ENCODE measurements at places on chromosomes 1 and 21.

DNA sequence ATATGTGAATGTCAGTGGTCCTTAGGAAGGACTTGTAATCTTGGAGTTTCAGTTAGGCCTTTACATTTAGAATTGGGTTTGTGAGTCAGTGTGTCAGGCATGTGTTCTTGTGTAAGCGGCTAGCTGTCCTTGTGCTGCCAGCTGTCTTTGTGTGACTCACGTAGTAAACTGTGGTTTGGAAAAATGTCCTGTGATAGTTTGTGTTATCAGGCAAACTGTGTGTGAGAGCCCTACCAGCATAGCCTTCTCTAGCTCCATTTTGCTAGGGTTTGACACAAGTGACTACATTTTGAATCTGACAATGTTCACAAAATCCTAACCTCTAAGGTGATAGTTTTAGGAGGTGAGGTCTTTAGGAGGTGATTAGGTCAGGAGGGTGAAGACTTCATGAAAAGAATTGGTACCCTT, 6.9 kb upstream of the SLC35D1 start:
- no peaks in the 10 kb centered on the region for H3K4me1 ChIP-seq
- no peak overlapping the region for H3K4me3 ChIP-seq
- no peak overlapping the region for H3K27ac ChIP-seq
- H3K27me3 ChIP-seq = peaks cover 15% of the 10 kb centered on the region

GRCh38 chr1:220483700-220484099, 44.2 kb upstream of the MARK1 start:
- no peaks in the 10 kb centered on the region for H3K36me3 ChIP-seq
- no peaks in the 10 kb centered on the region for H3K4me1 ChIP-seq
- no peak overlapping the region for H3K4me3 ChIP-seq

DNA sequence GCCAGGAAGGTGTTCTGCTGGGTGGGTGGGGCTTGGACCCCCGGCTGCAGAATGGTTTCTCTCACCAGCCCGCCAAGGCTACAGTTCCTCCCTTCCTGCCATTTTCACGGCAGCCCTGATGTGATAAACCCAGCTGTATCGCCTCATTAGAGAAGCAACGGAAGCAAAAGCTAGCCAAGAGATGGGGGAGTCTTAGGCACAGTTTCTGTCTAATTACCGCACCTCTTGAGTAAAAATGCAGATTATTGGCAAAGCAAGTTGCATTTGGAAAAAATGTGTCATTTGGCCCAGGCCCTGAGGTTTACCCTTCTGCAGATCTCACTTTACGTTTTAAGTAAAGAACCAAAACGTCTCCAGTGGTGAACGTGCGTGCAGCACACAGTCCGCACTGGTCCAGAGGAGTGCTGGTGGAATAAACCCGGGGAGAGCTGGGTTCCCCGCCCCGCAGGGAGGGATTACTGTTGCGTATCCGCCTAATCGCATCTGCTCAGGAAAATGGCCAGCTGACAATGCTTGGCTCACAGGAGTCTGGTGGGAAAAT, 109.9 kb downstream of the GALNT2 start:
- no peak overlapping the region for H3K27ac ChIP-seq
- no peaks in the 10 kb centered on the region for H3K27me3 ChIP-seq
- no peak for DNase-seq
- peaks cover 24% of the 10 kb centered on the region for H3K36me3 ChIP-seq

DNA sequence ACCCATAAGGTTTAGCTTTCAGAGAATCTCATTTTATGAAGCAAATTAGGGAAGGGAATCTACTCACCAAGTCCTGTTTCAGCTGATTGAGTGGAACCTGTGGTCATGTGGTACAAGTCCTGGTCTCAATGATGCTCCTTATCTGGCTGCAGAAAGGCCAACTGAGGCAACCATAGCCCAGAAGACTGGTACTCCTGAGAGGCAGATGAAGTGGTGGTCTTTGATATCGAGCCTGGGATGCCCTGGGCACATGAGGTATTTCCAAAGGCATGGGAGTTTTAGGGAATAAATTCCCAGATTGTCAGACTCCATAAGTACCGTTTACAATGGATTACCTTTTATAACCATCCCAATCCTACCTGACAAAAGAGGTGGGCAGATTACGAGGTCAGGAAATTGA, 3.3 kb downstream of the MX1 start:
- no peak overlapping the region for H3K27ac ChIP-seq
- peak overlapping the region; percentile 96 for H3K4me3 ChIP-seq
- peaks cover 83% of the 10 kb centered on the region for H3K36me3 ChIP-seq
- H3K27me3 ChIP-seq = no peaks in the 10 kb centered on the region
- no peak for DNase-seq
- peaks cover 71% of the 10 kb centered on the region for H3K4me1 ChIP-seq

GRCh38 chr1:6580593-6581409, 1.0 kb downstream of the ZBTB48 start:
- peaks cover 4% of the 10 kb centered on the region for H3K36me3 ChIP-seq
- H3K4me3 ChIP-seq = peak overlapping the region; percentile 98
- H3K27ac ChIP-seq = peak overlapping the region; percentile 98
- peaks cover 41% of the 10 kb centered on the region for H3K4me1 ChIP-seq
- no peaks in the 10 kb centered on the region for H3K27me3 ChIP-seq
- no peak for DNase-seq

GRCh38 chr1:236530959-236531358, 7.2 kb downstream of the LGALS8 start:
- H3K36me3 ChIP-seq = peaks cover 44% of the 10 kb centered on the region
- H3K4me1 ChIP-seq = peaks cover 52% of the 10 kb centered on the region
- H3K4me3 ChIP-seq = no peak overlapping the region

DNA sequence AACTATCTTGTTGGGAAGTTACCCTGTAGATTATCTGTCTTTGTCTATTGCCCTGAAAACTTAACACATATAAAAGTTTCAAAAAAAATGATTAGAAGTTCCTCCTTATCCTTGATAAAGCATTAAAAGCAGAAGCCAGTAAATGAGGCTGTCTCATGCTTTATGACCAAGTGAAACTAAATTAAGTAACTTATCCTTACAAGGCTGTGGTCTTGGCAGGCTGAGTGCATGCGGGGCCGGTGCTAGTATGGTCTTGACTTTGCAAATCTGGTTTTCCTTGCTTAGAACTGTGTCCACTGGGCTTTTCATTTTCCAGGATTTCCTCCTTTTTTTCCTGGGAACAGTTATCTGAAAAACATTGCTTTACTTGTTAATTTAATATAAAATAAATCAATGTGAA, 43.1 kb downstream of the PCNX2 start:
- H3K4me1 ChIP-seq = no peaks in the 10 kb centered on the region
- no peak overlapping the region for H3K27ac ChIP-seq
- no peak for DNase-seq
- no peak overlapping the region for H3K4me3 ChIP-seq
- H3K36me3 ChIP-seq = peaks cover 41% of the 10 kb centered on the region

- peaks cover 23% of the 10 kb centered on the region for H3K36me3 ChIP-seq
- DNase-seq = no peak
- H3K4me1 ChIP-seq = peaks cover 2% of the 10 kb centered on the region
- no peaks in the 10 kb centered on the region for H3K27me3 ChIP-seq
Observed at GRCh38 chr1:226956942-226957713, 17.0 kb downstream of the COQ8A start.

- H3K27me3 ChIP-seq = no peaks in the 10 kb centered on the region
- no peak for DNase-seq
- peaks cover 4% of the 10 kb centered on the region for H3K36me3 ChIP-seq
- no peak overlapping the region for H3K27ac ChIP-seq
- H3K4me3 ChIP-seq = no peak overlapping the region
- no peaks in the 10 kb centered on the region for H3K4me1 ChIP-seq
Observed at GRCh38 chr1:54745274-54745673, 19.0 kb downstream of the PARS2 start.

DNA sequence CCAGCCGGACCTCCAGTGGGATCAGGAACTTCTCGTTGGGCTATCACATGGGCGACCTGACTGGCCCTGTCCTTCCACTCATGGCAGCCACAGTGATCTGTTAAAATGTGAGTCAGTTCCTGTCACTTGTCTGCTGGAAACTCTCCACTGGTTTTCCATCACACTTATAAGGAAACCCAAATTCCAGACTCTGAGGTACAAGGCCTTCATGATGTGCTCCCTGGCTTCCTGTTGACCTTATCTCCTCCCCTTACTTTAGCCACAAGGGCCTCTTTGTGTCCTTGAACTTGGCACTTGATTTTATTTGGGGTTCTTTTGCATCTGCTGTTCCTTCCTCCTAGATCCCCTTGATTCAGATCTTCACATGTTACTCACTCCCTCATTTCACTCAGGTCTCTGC, 96.8 kb downstream of the TENT5C start:
- no peak for DNase-seq
- peaks cover 9% of the 10 kb centered on the region for H3K4me1 ChIP-seq

- H3K36me3 ChIP-seq = no peaks in the 10 kb centered on the region
- DNase-seq = no peak
- peaks cover 14% of the 10 kb centered on the region for H3K27me3 ChIP-seq
- H3K4me3 ChIP-seq = no peak overlapping the region
- H3K27ac ChIP-seq = no peak overlapping the region
- no peaks in the 10 kb centered on the region for H3K4me1 ChIP-seq
Observed at GRCh38 chr1:210259561-210259960, 27.0 kb downstream of the SERTAD4 start.

GRCh38 chr1:22410928-22411495, 40.6 kb upstream of the ZBTB40 start:
- no peak overlapping the region for H3K27ac ChIP-seq
- peaks cover 8% of the 10 kb centered on the region for H3K27me3 ChIP-seq
- H3K36me3 ChIP-seq = no peaks in the 10 kb centered on the region
- H3K4me1 ChIP-seq = no peaks in the 10 kb centered on the region
- no peak for DNase-seq

DNA sequence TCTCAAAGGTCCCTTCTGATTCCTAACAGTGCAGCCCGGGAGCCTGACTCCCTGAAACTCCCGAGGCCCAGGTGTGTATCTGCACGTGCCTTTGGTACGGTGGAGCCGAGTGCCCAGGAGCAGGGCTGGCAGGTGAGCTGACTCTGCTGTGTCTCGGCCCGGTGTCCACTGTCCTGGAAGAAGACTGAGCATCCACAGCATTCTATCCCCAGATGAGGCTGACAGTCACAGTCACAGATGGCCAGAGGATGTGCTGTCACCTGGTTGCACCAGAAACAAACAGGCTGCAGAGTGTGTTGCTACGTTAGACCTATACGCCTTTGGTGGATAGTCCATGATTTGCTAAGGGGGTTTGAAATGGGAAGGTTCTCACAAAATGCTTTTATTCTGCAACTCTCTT, 9.8 kb downstream of the ETV3L start:
- no peak overlapping the region for H3K4me3 ChIP-seq
- H3K27ac ChIP-seq = no peak overlapping the region
- DNase-seq = no peak
- peaks cover 3% of the 10 kb centered on the region for H3K27me3 ChIP-seq
- no peaks in the 10 kb centered on the region for H3K36me3 ChIP-seq

GRCh38 chr1:93005252-93005598, 44.0 kb upstream of the DIPK1A start:
- peaks cover 22% of the 10 kb centered on the region for H3K27me3 ChIP-seq
- no peak overlapping the region for H3K4me3 ChIP-seq
- H3K27ac ChIP-seq = no peak overlapping the region
- no peaks in the 10 kb centered on the region for H3K36me3 ChIP-seq

GRCh38 chr1:96524100-96524499, 197.5 kb upstream of the PTBP2 start:
- no peaks in the 10 kb centered on the region for H3K4me1 ChIP-seq
- DNase-seq = no peak
- H3K4me3 ChIP-seq = no peak overlapping the region
- H3K27ac ChIP-seq = no peak overlapping the region
- no peaks in the 10 kb centered on the region for H3K27me3 ChIP-seq

- no peak for DNase-seq
- H3K27ac ChIP-seq = no peak overlapping the region
- H3K36me3 ChIP-seq = no peaks in the 10 kb centered on the region
Observed at GRCh38 chr1:188228623-188229022, 1399.9 kb downstream of the PLA2G4A start.

DNA sequence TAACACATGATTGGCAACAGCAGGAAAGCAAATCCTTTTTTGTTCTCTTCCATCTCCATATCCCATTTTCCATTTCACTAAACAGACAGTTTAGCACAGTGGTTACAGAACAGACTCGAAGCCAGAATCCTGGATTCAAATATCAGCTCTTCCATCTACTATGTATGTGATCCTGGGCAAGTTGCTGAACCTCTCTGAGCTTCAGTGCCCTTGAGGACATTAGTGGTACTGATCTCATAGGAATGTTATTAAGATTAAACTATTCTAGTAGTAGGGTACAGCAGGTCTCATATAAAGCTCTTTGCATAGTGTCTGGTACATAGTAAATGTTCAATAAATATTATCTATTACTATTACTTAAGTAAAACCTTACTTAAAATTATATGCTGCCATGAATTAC, 13.8 kb upstream of the HHIPL2 start:
- no peaks in the 10 kb centered on the region for H3K4me1 ChIP-seq
- no peaks in the 10 kb centered on the region for H3K27me3 ChIP-seq
- no peak overlapping the region for H3K4me3 ChIP-seq
- H3K27ac ChIP-seq = no peak overlapping the region
- no peak for DNase-seq

GRCh38 chr1:165516469-165516868, 27.3 kb upstream of the LRRC52 start:
- no peak overlapping the region for H3K4me3 ChIP-seq
- peaks cover 13% of the 10 kb centered on the region for H3K27me3 ChIP-seq
- H3K36me3 ChIP-seq = no peaks in the 10 kb centered on the region
